ENCODE measurements at places on chromosomes 3 and 15. TPM values are rescaled to one million over a fixed set of nuclear protein-coding genes. Genes with fewer than 3 reads are reported as not detected.

SLC12A1 gene
- 0.12 TPM for polyA plus RNA-seq

PPP2R3A gene
- polyA plus RNA-seq = 14.4 TPM

POLG gene
- 52.1 TPM for polyA plus RNA-seq

TMEM45A gene
- 46.3 TPM for polyA plus RNA-seq

TEX55 gene
- not detected for polyA plus RNA-seq

CAMK2N2 gene
- polyA plus RNA-seq = 0.29 TPM

GOLGA8T gene
- polyA plus RNA-seq = not detected

SEMA7A gene
- polyA plus RNA-seq = 6.1 TPM

CCR9 gene
- 0.12 TPM for polyA plus RNA-seq

GRCh38 chr3:129112308-129113052 is 9.1 kb downstream of the RAB43 start:
- DNase-seq = no peak

DNA sequence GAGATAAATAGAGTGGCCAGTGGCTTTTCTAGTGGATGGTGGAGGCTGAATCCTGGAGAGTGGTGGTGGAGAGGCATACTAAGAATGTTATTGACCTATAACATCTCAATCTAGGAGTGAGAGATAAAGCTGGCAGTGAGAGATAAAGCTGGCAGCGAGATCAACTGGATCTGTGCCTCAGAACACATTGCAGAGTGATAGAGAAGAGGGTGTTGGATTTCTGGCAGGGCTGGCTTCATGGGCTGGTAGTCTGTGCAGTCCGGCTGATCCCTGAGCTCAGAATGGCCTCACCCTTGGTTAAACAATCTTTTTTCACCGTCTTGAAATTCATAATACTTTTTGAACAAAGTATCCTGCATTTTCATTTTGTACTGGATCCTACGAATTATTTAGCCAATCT is 221.2 kb downstream of the NLGN1 start:
- no peak for DNase-seq

GRCh38 chr3:39347586-39347876 is 18.0 kb downstream of the CCR8 start:
- no peak for DNase-seq

DNA sequence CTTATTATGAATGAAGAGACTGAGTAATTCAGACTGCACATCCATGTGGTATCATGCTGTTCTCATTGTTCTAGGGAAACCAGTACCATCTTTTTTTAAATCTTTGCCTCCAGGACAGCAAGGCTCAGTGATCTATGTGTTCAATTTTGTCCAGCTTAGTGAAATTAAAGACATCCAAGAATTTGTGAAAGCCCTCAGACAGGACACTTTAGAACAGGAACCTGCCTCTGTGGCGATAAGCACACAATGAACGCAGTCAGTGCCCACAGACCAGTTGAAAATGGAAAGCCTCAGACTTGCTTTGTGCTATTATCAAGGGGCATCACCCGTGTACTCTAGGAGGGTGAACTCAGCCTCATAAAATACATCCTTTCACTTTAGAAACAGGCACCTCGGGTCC is 20.1 kb downstream of the EID1 start:
- no peak for DNase-seq

GRCh38 chr15:64026591-64026990 is 19.7 kb downstream of the DAPK2 start:
- DNase-seq = no peak

GRCh38 chr15:61159901-61160300 is 69.2 kb downstream of the RORA start:
- DNase-seq = no peak

GRCh38 chr3:173351886-173352285 is 45.7 kb upstream of the NLGN1 start:
- DNase-seq = no peak

GRCh38 chr3:172262991-172263608 is 185.2 kb downstream of the GHSR start:
- no peak for DNase-seq

- DNase-seq = no peak
Measured at GRCh38 chr3:86244905-86245304, 746.0 kb downstream of the VGLL3 start.

Measured in right lung (tissue), 10 donors.